T follicular helper cell (primary cell): ENCODE measurements at places on chromosomes 6 and 20.
A peak's percentile ranks its signal among the peaks of the same experiment; 100 is the strongest.

DNA sequence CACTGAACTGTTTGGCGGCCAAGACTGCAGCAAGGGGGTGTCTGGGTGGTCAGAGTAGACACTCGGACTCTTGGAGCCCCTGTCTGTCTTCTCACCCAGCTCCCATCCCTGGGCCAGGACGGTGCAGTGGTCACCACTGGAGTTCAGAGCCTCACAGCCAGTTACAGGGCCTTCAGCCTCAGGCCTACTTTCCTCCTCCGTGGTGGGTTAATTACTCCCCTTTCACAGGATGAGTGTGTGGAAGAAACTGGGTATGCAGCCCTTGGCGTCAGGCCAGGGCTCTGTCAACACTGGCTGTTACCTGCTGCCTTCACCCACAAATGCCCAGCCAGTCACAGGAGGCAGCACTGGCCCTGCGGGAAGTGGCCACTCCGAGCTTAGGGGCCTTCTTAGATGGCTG is 1.8 kb upstream of the YTHDF1 start:
- DNase-seq: no peak

GRCh38 chr20:52812231-52812847 is 159.8 kb upstream of the TSHZ2 start:
- DNase-seq: no peak

DNA sequence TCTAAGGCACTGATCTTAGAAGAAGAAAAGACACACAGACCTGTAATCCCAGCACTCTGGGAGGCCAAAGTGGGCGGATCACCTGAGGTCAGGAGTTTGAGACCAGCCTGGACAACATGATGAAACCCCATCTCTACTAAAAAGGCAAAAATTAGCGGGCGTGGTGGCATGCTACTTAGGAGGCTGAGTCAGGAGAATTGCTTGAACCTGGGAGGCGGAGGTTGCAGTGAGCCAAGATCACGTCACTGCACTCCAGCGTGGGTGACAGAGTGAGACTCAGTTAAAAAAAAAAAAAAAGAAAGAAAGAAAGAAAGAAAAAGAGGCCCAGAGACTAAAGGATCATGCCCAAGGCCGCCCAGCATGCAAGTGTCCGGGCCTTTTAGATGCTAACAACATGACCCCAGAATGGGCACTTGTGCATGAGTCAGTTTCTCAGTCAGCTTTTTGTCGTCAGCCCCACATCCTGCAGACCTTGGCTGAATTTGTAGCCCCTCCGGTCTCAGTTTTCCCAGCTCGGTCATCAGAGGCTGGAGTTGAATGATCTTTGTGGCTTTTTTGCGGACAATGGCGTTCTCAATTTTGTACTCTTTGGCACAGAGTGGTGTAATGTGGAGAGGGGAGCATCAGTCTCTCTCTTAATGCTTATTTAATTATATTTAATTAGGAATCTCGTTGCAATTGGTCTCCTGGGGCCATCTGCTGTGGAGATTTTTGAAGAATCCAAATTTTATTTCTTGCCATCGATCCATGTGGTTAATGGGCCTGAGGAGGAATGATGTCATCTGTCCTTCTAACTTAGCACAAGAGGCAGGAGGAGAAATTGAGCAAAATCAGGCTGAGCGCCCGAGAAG is 30.6 kb upstream of the APCDD1L start:
- no peak for DNase-seq

- DNase-seq: no peak
These were observed 67.3 kb upstream of the E2F3 start for GRCh38 chr6:20334334-20334733.

GRCh38 chr6:159499034-159499433 is 194.0 kb downstream of the SOD2 start:
- DNase-seq: no peak

DNA sequence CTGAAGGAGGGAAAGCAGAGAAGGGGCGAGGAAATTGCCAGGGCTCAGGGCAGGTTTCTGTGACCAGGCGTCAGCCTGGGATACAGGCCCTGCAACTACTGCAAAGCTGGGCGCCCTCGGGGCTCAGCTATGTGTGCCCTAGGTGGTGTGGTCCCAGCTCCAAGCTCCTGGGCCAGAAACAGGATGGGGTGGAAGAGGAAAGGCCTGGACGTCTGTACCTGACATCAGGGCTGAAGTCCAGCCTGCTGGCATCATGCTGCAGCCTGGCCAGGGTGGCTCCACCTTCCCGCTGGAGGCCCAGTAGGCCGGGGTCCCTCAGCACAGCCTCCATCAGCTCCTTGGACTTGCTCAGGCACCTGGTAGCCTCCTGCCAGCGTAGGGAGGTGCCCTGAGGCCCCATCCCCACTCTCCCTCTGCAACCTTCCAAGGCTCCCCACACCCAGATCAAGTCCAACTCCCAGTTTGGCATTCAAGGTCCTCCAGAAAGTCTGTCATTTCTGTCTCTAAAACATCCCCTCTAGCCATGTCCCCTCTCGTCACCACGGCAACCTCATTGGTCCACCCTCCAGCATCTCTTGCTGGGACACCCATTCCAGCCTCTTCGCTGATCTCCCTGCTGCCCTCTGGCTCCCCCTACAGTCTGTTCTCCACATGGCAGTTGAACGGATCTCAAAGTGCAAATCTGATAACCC is 38.2 kb downstream of the KIAA1755 start:
- peak; percentile 33 for DNase-seq

DNA sequence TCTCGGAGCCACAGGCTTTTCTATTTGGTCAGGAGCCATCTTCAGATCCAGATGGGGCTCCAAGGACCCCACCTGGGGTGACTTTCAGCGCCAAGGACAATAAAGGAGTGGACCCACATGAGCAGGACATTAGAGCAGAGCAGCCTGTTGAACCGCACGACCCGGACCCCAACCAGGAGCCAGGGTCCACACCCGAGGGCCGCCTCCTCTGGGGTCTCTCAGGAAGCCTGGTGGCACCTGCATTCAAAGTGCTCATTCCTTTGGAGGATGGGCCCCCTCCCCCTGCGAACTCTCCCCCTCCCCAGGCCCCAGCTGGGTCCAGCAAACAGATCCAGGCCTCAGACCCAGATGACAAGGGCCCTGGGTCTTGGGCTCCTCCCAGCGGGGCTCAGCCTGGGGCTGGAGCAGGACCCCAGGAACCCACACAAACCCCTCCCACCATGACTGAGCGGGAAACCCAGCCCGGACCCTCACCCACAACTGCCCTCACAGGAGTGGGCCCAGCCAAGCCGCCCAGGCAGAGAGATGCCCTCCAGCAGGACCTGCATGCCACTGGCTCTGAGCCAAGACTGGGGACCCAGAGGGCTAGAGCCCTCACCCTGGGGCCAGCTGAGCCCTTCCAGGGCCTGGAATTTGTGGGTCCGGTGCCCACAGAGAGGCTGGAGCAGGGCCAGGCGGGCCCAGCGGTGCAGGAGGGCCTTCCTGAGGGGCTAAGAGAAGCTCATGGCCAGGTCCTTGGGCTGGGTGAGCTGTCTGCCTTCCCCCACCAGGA is 23.9 kb downstream of the RAB44 start:
- DNase-seq: no peak

DNA sequence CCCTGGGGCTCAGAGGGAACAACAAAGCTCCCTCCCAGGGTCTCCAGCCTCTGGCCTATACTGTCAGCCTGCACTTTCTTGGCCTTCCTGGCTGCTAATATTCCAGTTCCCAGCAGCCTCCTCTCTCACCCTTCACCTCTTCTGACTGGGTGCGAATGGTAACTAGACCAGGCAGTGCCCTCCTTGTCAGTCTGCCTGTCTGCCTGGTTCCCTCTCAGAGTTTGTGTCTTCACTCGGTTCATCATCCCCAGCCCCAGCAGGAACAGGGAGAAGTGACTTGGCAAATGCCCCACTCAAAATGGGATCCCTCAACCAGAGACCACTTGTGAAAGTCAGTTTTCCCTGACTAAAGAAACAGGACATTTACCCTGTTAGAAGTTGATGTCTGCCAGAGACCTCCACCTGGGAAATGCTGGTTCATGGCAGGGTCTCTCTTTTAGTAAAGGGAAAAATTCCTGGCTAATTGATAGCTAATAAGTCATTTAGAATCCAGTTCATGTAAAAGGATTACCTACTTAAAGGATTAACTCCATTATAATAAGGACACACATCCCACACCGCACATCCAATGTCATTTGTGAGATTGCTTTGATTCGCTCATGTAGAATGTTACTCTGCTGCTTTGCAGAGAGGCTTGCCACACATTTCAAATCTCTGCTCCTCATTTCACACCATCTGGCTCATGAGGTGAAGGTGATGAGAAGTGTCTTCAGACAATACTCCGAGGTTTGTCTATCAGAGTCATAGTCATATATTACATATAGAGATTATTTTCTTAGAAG is 18.6 kb upstream of the MICB start:
- DNase-seq: no peak

GRCh38 chr6:166381733-166382499 is 824 bp downstream of the MPC1 start:
- DNase-seq: peak; percentile 41

DNA sequence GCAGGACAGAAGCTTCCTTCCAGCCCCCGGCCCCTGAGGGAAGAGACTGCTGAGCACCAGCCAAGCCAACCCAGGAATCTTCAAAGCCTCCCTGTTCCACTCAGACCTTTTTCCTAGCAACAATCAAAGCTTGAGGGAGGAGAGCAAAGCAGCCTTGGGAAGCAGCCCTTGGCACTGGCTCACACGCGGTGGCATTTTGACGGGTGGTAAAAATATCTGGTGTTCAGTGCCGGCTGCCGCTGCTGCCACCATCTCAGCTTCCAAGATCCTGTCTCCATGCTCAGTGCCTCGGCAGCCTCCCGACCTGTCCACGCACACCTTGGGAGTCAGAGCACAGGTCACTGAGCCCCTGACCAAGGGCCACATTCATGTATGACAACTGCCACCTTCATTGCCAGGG is 170.1 kb downstream of the LRFN2 start:
- no peak for DNase-seq

DNA sequence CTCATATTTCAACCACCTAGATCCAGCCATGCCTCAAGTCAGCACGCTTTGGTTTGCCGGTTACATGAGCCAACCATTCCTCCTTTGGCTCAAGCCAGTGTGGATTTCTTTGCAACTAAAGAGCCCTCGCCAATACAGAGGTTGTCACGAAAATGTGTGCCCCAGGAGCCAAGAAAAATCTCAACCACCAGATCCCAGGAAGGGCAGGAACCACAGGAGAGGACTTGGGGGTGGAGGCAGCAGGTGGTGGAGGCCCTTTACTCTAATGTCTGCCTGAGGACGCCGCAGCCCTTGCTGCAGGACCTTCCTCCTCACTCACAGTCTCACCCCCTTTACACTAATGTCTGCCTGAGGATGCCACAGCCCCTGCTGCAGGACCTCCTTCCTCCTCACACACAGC is 144.8 kb upstream of the PHACTR3 start:
- DNase-seq: no peak

DNA sequence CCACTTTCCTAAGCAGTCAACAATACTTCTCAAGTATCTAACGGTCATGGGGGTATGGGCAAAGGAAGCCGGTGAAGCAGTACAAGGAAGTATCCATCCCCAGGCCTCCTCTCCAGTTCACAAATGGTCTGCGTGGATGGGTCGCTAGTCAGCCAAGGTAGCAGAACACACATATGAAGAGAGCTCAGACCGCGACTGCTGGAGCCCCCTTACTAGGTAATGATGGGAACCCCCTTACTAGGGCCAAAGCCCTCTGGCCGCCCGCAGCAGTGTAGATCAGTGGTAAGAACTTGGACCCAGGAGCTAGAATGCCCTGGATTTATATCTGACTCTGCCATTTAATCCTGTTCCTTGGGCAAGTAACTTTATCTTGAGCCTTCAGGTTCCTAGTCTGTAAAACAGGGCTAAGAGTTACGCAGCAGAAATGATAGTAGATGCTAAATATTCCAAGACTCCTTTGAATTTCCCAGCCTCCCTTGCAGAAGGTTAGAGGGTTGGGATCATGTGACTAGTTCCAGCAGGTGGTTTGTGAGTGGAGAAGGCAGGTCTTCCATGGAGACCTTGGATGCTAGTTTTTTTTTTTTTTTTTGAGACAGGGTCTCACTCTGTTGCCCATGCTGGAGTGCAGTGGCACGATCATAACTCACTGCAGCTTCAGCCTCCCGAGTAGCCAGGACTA is 2.1 kb upstream of the CLPSL2 start:
- no peak for DNase-seq

DNA sequence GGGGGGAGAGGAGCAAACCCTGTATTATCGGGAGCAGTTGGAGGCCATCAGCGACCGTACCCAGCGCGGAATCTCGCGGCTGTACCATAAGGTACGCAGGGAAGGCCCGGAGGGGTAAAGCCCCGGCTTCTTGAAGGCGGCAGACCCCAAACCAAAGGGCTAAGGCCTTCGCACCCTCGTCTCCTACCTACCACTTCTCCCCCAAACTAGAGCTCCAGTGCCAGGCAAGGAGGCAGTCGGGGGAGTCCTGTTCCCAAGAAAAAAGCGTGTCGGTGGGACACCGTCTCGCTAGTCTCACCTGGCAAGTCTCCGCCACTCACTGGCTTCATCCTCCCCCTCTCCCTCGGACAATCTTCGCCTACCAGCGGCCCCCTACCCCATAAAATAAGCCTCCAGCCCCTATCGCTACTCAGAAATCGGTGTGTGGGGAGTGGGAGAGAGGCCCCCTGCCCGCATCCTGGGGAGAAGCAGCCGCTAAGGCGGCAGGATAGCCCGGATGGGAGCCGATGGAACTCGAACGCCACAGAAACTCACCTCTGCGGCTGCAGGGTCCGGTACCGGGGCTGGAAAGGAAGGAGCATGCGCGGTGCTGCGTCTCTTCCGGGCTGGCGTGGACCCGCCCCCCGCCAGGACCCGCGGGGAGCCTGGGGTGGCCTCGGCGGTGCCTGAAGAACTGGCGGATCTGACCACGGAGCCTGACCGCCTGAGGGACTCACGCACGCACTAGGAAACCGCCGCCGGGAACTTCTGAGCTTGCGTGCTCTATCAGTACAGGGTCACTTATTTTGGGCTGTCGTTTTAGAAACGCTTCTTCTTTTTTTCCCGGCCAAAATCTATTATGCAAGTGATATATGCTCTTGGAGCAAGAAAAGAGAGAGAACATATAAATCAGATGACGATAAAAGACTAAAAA is at the start of gene RPS10:
RPS10 (minus strand) TSS at position 572 of the 913 bp plus-strand sequence. CDS start 848 bp downstream, outside the sequence.
- DNase-seq: peak; percentile 79

GRCh38 chr6:35919827-35920751 is 809 bp downstream of the SRPK1 start:
- DNase-seq: peak; percentile 15

DNA sequence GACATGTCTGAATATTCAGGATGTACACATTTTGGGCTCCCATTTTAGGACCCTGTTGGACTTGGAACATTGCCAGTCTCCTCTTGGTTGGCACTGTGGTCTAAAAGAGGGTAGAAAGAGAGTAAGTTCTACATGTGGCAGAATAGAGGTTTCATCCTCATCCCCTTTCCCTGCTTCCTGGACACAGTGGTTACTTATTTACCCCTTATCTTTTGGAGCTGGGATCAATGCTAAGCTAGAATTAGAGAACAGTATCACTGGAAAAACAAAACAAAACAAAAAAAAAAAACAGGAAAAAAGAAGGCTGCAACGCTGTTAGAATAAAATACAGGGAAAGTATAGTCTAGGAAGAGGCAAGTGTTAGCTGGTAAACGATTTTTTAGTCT is 790.6 kb downstream of the MAFB start:
- no peak for DNase-seq

GRCh38 chr6:45837541-45838200 is 178.0 kb downstream of the CLIC5 start:
- DNase-seq: no peak
